ENCODE measurements at places on chromosomes 1 and 21.

DNA sequence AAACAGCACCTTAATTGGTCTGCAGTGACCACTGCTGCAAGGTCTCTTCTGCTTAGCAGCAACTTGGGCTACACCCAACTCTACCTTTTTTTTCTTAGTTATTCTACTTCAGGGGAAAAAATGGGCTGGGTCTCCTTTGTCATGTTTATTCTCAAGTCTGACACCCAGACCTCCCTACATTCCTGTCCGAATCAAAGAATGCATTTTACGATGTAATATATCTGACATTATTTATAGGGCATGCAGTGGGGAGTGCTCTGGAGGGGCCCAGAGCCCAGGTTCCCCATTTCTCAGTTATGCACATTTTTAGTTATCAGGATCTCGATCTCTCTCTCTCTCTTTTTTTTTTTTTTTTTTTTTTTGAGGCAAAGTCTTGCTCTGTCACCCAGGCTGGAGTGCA lies 50.5 kb downstream of the OPTC start:
- no peak for DNase-seq

DNA sequence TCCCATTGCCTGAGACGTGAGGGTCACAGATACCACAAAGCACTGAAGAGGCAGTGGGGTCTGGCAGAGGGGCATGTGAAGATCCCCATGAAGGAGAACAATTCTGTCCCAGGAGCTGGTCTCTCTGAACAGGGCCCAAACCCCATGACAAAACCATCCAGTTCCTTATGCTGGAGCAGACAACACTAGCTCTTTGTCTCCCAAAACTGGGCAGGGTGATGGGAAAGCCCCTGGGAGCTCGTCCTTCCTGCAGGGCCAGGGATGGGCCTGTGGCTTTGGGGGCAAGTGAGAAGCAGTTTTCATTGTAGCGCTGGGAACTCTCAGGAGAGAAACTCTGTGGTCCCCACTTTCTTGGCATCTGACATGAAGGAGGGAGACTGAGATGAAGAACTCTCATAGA lies 8.8 kb downstream of the ETV3L start:
- peak; percentile 20 for DNase-seq

GRCh38 chr1:61171974-61172373 lies 89.6 kb downstream of the NFIA start:
- DNase-seq: no peak

- DNase-seq: no peak
Observed at GRCh38 chr1:245463392-245464165, 308.8 kb downstream of the KIF26B start.

DNA sequence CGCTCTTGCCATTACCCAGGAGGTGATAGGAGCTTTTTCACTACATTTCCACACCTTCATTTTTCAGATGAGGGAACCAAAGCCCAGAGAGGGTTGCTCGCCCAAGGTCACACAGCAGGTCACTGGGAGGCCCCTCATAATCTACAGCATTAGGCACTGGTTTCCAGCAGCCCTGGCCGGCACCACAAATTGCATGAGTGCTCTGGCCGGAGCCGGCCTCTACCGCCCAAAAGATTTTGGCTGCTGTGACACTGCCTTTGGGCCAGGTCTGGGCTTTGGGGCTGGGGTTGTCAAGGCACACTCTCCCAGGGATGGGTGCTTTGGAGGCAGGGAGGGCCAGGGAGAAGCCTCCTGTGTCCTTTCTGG lies 15.4 kb downstream of the DHRS3 start:
- no peak for DNase-seq

- DNase-seq: no peak
Observed at GRCh38 chr1:169070547-169070946, 35.9 kb upstream of the ATP1B1 start.

All from D341Med (cell line).